Activated T-cell treated with anti-CD3 and anti-CD28 coated beads for 4 hours (primary cell): ENCODE measurements at places on chromosomes 6 and 20.

DNA sequence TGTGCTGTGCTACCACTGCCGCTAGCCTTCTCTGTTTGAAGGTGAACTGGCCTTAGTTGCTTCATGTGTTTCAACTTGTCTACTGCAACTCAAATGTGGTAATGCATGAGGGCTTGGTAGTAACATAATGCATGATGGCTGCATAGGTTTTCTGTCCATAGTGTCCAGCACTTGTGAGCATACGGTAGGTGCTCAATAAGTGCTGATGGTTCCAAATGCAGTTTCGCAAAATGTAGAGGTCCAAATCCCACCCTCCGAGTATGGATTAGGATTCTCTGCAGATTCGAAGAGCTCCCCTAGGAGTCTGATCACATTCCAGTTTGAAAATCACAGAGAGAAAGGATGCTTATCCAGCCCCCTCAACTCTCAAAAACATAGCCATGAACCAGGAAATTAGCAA is 64.2 kb downstream of the FGD2 start:
- DNase-seq = no peak

DNA sequence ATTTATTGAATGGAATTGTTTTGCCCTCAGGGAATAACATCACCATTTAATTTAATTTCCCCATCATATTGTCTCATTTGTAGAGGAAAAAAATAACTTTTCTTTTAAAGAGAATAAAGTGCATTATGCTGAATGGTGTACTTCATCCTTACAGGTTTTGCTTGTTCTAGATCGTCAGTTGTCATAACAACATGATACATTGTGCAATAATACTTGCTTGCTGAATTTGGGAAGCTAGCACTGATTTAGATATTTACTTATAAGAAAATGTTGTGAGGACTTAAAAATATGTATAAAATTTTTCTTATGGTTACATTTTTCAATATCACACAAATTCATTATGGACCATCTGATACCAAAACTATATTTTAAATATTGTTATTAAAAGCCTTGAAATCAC is 509.0 kb upstream of the POU3F2 start:
- no peak for DNase-seq

DNA sequence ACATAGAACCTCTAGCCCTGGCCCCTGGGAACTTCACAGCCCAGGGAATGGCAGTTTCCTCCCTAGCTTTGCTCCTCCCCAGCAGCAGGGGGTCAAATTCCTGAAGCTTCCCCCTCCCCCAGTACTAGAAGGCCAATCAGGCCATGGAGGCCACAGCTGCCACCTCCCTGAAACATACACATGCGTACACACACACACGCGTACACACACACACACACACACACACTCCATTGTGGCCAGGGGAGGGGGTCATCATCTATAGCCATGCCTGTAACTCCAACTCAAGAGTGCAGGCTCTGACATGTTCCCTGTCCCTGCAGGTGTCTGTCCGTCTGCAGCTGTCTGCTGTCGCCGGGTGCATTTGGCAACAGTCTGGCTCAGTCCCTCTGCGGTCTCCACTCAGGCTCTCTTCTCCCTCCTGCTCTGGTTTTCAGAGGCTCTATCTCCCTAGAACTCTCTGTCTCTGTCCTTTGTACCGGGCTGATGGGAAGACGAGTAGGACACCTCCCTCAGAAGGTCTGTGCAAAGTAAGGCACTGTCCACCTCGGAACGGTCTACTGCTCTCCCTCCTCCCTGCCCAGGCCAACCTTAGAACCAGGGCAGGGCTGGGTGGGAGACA is 1.4 kb downstream of the LRFN2 start:
- DNase-seq = no peak

GRCh38 chr6:121597654-121598053 is 162.2 kb downstream of the GJA1 start:
- DNase-seq = no peak

- DNase-seq = no peak
These were observed 19.5 kb upstream of the TCP11 start for GRCh38 chr6:35160642-35161041.

DNA sequence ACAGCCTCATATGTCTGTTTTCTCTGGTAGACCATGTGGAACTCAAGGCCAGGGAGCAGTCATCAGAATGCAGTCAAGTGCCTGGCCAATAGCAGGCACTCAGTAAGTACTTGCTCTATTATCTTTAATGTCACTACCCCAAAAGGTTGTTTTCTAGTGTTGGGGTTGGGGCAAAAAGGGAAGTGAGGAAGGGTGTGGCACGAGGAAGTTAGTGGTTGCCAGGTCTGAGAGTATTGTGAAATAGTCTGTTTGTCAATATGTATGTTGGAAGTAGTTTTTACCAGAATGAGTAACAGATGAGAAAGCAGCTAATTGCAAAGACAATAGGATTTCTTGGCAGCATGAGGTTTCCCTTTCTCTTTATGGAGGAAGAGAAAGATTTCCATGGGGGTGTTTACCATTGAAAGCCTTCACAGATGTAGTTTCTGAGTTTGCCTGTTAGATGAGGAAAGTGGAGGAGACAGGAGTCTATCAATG is 59.5 kb upstream of the ARMH2 start:
- no peak for DNase-seq

- no peak for DNase-seq
These were observed 73.0 kb upstream of the SYNJ2 start for GRCh38 chr6:157908369-157909281.

- no peak for DNase-seq
These were observed 88.4 kb downstream of the VEGFA start for GRCh38 chr6:43858161-43859153.

DNA sequence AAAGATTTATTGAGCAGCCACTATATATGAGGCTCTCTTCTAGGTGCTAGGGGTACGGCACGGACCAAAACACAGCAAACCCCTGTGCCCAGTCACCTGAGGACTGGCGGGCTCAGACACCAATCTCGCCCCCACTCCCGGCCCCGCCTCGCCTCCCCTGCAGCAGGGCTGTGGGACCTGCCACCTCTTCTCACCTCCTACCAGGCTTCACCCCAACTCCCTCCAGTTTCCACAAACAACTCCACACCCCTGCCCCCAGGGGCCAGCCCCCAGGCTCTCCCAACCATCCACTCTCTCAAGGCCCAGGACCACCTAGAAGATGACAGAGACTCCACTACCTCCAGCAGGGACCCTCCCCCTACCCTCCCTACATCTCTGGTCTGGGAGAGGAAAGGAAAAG is 6.5 kb downstream of the TFEB start:
- no peak for DNase-seq

DNA sequence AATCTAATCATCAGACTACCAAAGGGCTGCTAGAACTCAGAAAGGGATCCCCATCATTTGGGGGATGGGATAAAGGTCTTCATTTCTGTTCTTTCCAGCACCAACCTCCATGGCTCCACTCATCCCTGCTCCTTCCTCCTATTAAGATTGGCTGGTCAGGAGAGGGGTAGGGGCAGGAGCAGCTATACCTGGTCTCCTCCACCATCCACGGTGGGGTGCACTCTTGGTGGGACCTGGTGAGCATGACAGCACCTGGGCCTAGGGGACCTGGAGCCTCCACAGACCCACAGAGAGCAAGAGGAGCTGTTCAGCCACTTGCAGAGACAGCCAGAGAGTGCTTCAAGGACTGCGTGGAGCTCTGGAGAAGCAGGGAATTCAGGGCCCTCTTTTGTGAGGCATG is 6.1 kb upstream of the ULBP2 start:
- DNase-seq = no peak

GRCh38 chr6:159093609-159094443 is 49.0 kb upstream of the TAGAP start:
- DNase-seq = no peak

GRCh38 chr6:43742931-43743632 is 26.9 kb upstream of the VEGFA start:
- no peak for DNase-seq

DNA sequence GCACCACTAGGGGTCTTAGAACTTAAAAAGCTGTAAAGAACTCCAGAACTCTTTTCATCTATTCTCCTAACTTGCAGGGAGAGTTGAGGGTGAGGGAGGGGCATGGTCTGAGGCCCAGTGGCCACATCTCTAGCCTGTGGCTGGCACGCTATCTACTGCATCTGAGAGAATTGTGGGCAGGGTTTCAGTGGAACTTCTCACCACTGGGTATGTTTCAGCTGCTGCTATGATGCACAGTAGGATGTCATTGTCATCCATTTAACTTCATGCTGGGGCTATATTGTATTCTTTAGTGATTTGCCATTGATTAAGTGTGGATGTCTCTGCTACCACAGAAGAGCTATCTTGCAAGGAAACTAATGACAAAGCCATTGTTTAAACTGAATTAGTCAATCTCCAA is 4.5 kb downstream of the TMEM14A start:
- DNase-seq = no peak

DNA sequence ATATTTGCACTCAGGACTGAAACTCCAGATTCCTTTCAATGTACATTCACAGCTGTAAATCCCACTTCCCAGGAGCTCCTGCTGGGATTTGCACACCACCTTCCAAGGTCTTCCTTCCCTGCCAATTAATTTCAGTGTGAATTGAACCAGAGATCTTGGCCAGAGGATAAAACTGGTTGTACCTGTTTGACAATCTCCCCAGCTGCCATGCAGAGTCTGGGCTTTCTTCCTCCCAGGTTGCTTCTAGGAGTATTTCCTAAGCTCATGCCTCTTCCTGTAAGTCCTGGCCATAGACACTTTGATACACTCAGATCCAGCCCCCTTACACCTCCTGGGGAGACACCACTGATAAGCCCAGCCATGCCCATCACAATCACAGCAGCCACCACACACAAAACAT is 15.6 kb downstream of the MAFB start:
- no peak for DNase-seq

GRCh38 chr6:107064579-107065065 is 36.6 kb downstream of the MTRES1 start:
- DNase-seq = no peak

DNA sequence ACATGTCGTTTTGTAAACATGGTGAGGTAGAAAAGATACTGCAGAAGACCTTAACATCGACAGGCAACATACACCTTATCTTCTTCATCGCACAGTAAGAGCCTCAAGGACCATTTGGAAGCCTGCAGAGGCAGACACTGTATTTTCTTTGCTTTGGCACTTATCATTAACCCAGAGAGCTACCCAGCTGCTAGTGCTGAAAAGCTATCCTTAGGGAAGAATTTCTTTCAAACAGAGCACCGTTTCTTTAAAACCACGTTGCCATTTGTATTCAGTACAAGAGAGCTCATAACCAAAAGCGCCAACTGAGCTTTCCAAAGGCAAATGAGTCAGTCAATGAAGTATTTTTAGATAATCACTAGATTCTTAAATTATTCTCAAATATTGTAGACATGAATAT is 306.6 kb downstream of the EPM2A start:
- no peak for DNase-seq

DNA sequence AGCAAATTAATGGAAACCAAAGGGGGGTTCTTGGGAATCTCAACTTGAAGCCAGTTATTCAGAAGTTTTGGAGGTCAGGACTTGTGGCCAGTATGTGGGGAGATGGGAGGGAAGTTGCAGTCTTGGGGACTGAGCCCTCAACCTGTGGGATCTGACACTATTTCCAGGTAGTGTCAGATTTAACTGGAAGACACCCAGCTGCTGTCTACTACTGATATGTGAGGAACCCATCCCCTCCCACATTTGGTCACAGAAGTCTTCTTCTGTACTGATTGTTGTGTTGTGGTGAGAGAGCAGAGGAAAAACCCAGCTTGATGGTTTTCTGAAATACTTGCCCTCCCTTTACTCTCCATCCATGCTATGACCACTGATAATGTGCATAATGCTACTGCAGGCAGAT is 134.0 kb downstream of the QRSL1 start:
- DNase-seq = no peak

- no peak for DNase-seq
These were observed 4.5 kb downstream of the DSP start for GRCh38 chr6:7546020-7546369.

DNA sequence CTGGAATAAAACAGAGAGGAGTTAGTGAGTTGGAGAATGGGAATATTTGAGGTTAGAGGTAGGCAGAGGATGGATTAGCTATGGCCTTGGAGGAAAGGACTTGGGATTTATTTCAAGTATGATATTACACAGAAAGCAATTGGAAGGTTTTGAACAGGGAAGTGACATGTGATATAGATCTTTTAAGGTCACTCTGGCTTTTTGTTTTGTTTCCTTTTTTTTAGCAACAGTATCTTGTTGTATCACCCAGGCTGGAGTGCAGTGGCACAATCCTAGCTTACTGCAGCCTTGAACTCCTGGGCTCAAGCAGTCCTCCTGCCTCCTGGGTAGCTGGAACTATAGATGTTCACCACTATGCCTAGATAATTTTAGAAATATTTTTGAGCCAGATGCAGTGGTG is 190.3 kb downstream of the UTRN start:
- DNase-seq = no peak

DNA sequence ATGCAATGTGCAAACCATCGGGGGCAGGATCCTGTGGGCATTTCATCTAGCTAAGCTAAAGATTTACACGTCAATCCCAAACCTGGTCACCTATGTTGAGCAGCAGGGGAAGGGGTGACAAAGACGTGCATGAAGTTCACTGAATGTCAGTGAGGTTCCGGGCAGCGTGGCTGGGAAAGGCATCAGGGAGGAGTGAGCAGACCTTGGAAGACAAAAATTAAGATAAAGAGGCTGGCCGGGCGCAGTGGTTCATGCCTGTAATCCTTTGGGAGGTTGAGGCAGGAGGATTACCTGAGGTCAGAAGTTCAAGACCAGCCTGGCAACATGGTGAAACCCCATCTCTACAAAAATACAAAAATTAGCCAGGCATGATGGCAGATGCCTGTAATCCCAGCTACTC is 126.1 kb downstream of the PREX1 start:
- DNase-seq = no peak

DNA sequence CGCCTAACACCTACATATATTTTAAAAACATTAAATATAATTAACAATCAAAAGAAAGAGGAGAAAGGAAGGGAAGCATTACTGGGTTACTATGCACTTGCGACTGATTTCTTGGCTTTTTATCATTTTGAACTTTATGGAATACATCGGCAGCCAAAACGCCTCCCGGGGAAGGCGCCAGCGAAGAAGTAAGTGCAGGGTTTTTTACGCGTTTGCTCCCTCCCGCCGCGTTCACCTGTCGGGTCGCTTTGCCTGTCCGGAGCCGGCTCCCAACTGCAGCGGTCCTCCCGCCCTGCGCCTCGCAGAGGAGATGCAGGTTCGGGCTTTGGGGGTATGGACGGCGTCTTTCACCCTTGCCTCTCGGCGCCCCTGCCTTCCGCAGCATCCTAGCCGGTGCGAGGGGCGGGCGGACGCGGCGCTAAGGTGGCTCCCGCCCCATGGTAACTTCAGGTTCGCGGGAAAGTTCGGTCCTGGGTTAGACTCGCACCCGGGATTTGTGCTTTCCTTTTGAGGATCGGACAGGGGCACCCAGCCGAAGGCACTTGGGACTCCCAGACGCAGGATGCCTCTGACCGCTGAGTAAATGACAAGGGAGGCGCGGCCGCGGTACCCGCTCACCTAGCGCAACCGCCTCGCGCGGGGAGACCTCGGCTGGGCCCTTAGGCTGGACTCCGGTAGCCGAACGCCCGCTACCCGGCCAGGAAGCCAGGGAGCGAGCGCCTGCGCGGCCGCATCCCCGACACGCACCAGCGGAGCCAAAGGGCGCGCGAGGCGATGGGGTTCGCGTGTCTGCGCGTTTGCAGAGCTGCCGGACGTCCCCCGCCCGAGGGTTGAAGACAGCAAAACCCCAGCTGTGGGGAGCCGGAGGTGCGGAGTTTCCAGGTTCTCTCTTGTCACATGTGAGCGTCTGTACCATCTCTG is 891 bp downstream of the RSPO3 start:
- no peak for DNase-seq
